ENCODE measurements at places on chromosomes 11 and 22.
A peak's percentile ranks its signal among the peaks of the same experiment; 100 is the strongest.

DNA sequence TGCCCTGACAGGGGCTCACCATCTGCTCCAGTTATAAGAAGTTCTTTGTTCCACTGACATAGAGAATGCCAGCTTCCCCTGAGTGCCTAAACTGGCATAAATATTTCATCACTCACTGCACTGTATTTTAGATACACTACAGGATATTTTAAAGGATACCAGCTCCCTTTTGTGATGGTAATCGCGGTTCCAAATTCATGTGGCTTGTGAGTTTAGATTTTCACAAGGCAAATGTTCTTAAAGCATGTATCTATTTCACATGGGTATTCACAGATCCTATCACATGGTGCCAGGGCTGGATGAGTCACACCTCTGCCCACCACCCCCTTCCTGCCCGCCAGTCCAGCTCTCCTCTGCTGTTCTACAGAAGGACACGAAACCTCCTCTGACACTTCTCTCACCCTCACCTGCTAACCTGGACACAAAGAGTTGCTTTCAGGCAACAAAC is 105.5 kb downstream of the KCNC1 start:
- H3K4me3 ChIP-seq: no peak overlapping the region
- no peaks in the 10 kb centered on the region for H3K27me3 ChIP-seq
- DNase-seq: no peak
- peaks cover 8% of the 10 kb centered on the region for H3K36me3 ChIP-seq
- no peaks in the 10 kb centered on the region for H3K4me1 ChIP-seq
- no peak overlapping the region for H3K27ac ChIP-seq

GRCh38 chr11:110491577-110492320 is 62.0 kb downstream of the FDX1 start:
- H3K4me3 ChIP-seq: no peak overlapping the region
- no peak overlapping the region for H3K27ac ChIP-seq
- DNase-seq: no peak
- peaks cover 5% of the 10 kb centered on the region for H3K36me3 ChIP-seq

DNA sequence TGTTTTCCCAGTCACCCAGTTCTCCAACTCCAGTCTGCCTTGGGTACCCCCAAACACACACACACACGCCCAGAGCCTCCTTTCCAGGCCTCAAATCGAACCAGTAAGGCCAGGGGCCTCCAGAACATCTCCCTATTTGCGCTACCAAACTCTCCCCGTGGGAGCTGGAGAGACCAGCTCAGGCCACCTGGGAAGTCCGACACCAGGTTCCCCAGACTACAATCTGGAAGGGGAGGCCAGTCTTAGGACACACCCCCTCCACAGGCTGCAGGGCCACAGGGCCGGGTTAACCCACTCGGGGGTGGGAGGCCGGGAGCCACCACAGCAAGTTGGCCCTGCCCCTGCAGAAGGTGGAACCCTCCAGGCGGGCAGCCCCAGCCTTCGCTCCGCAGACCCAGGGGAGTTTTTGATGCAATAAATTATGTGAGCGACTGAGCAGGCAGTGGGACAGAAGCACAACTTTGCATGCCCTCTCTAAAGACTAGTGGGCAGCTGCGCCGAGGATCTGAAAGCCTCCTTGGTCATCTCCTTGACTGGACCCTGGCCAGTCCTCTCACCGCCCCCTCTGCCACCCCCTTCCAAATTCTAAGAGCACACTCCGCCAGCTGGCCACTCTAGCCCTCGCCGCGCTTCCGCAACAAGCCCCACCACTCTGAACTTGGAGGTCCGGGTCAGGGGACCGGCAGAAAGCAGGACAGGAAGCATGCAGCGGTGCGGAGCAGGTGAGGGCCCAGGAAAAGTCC is 2.8 kb downstream of the IGF2 start:
- no peak overlapping the region for H3K27ac ChIP-seq

DNA sequence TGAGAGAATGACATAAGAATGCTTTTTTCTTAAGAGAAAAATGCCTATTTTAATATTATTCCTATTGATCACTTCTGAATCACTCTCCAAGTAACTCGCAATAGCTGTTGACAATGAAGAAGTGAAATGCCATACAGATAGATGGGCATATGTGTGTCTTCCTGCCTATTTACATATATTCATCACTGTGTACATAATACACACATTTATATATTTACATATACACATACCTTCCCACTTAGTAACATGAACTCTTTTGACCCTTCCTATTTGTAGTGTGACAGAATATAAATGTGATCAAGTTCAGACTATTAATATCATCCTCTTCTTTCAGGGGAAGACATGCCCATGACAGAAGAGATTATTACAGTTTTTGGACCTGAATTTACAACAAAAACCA is 756.7 kb downstream of the DLG2 start:
- DNase-seq: no peak
- H3K27me3 ChIP-seq: no peaks in the 10 kb centered on the region
- no peak overlapping the region for H3K27ac ChIP-seq
- no peaks in the 10 kb centered on the region for H3K36me3 ChIP-seq
- H3K4me1 ChIP-seq: peaks cover 5% of the 10 kb centered on the region

- no peak for DNase-seq
- no peaks in the 10 kb centered on the region for H3K27me3 ChIP-seq
- no peaks in the 10 kb centered on the region for H3K4me1 ChIP-seq
- H3K27ac ChIP-seq: no peak overlapping the region
Measured at GRCh38 chr11:66950112-66950535, 8.1 kb downstream of the PC start.

- peaks cover 12% of the 10 kb centered on the region for H3K27me3 ChIP-seq
- H3K36me3 ChIP-seq: no peaks in the 10 kb centered on the region
- H3K4me1 ChIP-seq: no peaks in the 10 kb centered on the region
- H3K4me3 ChIP-seq: no peak overlapping the region
Measured at GRCh38 chr11:15057329-15057728, 16.1 kb upstream of the CALCB start.

GRCh38 chr11:13924801-13925327 is 37.7 kb upstream of the SPON1 start:
- peak overlapping the region; percentile 70 for H3K4me3 ChIP-seq
- peak overlapping the region; percentile 25 for H3K27ac ChIP-seq
- H3K36me3 ChIP-seq: no peaks in the 10 kb centered on the region
- peaks cover 1% of the 10 kb centered on the region for H3K27me3 ChIP-seq
- peaks cover 24% of the 10 kb centered on the region for H3K4me1 ChIP-seq

- peaks cover 2% of the 10 kb centered on the region for H3K27me3 ChIP-seq
- no peaks in the 10 kb centered on the region for H3K4me1 ChIP-seq
Measured at GRCh38 chr11:88538098-88538497, 200.6 kb upstream of the CTSC start.

DNA sequence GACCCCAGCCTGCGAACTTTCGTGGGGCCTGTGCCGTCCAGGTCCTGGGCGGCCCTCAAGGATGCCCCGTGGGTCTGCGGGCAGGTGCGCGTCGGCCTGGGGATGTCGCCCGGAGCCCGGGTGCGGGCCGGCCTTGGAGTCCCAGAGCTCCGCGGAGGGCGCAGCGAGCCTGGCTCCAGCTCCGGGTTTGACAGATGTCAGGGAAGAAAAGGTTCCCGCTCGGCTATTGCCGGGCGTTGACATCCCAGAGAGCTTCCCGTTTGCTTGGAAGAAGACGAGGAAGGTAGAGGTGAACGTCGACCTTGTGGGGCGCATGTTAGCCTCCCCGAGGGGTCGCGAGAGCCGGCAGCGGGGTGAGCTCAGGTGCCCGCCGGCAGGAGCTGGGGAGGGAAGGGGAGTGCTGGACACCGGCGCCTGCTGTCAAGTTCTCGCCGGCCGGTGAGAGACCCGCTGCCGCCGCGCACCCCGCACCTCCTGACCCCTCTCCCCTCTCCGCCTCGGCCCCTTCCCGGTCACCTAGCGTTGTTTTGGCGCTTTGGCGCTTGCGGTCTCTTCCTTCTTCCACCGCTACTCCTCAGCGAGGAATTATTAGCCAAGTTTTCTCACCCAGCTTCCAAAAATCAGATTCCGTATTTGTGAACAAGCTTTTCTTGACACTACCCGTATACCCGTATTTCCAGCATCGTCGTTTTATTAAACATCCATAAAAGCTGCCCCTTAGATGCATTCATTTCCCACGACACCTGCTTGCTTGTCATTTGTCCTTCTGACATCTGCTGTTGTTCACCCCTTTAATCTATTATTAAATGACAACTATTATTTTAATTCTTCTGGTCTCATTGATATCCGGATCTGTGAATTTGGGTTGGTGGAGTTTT is 1.3 kb downstream of the BMAL1 start:
- DNase-seq: no peak
- H3K4me3 ChIP-seq: peak overlapping the region; percentile 84
- peaks cover 2% of the 10 kb centered on the region for H3K27me3 ChIP-seq
- H3K36me3 ChIP-seq: peaks cover 2% of the 10 kb centered on the region
- peak overlapping the region; percentile 19 for H3K27ac ChIP-seq
